ENCODE measurements at places on chromosomes 4 and X.

- DNase-seq = no peak
Measured at GRCh38 chr4:40980318-40980883, 230.6 kb downstream of the NSUN7 start.

- DNase-seq = no peak
Measured at GRCh38 chrX:129831091-129831885, 12.4 kb downstream of the ZDHHC9 start.

GRCh38 chrX:23383411-23383810 lies 48.8 kb downstream of the PTCHD1 start:
- no peak for DNase-seq

DNA sequence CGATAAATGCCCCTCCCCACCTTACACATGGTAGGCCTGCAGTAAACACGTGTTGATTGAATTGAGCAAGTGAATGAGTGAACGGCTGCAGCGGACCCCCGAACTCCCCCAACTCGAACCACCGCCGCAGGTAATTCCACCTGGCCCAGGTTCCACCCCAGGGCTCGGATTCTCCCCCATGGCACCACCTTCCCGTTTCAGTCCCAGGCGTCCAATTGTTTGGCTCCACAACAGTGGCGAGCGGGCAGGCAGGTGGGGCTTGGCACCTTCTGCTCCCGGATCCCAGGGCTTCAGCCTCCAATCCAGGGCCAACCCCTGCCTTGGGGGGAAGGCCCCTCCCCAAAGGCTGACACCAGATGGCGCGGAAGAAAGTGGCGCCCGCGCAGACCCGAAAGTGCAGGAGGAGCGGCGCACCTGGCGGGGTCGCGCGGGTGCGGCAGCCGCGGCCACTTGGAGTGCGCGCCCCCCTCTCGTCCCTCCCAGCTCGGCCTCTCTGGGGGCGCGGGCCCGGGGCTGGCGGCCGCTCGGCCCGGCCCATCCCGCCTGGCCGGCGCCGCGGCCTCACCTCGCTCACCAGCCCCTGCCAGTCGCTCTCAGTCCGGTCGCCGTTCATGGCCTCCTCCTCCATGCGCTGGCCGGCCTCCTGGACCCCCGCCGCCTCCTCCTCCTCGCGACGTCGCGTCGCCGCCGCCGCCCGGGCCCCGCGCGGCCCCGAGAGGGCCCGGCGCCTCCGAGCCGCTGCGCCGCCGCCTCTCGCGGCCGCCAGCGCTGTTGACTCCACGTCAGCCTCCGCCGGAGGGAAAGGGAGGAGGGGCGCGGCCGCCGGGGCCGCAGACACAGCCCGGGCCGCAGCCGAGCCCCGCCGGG lies at the start of gene CCDC149:
TSS of gene CCDC149 (minus strand) at position 791 of the 867 bp plus-strand sequence. CDS start at position 613, 178 bp downstream.
- peak; percentile 67 for DNase-seq

- DNase-seq = no peak
Measured at GRCh38 chr4:4627111-4627510, 85.3 kb upstream of the STX18 start.

GRCh38 chrX:30615229-30615628 lies 37.7 kb upstream of the TASL start:
- no peak for DNase-seq

DNA sequence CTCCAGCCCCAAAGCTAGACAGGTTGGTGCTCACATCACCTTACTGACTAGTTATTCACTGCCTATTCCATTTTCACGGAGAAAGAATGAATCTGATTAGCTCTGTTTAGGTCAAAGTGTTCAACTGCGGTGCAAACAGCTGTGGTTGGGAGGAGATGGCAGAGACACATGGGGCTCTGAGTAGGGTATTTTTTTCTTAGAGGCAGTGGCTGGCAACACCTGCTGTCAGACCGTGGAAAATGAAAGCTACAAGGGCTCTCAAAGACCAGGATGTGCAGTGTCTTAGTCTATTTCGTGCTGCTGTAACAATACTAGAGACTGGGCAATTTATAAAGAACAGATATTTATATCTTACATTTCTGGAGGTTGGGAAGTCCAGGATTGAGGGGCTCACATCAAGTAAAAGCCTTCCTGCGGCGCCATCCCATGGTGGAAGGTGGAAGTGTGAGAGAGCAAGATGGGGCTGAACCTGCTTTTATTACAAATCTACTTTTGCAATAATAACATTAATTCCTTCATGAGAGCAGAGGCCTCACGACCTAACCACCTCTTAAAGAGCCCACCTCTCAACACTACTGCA lies 10.6 kb downstream of the NYX start:
- no peak for DNase-seq

DNA sequence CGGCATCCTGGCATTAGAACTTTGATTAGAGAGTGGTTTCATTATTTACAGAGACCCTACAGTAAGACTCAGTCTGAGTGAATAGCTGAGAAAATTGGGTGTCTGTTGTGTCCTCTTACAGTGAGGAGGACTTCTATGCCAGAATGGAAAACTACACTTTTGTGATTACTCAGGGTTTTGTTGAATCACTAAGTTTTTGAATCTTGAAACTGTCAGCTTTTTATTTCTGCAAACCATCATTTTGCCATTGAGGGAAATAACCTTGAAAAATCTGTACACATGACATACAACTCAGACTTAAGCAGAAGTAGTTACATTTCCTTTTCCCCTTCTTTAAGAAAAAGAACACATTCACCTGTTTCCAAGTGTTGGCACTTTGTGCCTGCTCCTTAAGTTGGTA lies 117.6 kb upstream of the RASGEF1B start:
- DNase-seq = no peak

DNA sequence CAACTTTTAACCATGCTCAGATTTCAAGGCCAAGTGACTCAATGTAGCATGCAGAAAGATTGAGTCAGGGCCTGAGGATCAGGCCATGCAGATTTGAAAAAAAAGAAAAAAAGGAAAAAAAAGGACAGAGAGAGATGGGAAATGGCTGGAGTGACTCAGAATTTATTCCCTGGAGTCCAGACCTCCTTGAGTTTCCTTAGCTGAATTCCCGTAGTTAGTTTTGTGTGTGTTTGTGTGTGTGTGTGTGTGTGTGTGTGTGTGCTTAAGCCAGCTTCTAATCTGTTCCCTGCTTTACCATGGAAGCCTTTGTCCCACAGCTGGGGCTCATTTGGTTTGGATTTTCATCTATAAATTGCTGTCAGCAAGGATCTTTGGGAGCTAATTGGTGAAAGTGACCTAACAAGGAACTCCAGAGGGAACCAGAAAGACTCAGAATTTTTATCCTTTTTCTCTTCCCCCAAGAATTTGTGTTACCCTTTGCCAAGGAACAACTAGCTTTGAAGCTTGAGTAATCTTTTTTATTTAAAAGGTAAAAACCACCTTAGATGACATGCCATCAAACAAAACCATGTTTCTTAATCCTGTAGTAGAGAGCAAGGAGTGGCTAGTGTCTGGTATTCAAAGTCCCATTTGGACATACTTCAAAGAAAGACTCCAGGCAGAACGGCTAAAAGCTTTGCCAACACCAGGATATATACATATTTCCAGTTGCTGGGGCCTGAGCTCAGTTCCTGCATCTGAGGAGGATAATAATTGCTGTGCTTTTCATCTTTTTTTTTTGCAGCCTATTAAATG lies 109.0 kb upstream of the DDIT4L start:
- peak; percentile 67 for DNase-seq

GRCh38 chr4:151656058-151656457 lies 104.7 kb downstream of the GATB start:
- no peak for DNase-seq

DNA sequence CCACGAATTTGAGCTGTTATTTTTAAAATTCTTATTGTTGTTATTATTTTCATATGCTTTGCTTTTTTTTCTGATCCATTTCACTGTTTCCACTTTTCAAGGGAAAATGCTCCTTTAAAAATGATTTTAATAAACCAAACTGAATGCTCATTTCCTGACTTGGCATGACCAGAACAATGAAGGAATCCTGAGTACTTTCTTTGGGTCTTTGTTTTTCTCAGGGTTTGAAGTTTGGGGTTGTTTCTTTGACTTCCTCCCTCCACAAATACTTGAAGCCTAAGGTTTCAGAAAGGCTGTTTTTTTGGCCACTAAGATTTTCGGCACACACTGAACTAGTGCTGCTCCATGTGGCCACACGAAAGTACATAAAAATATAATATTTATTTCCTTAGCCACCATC lies 171.0 kb downstream of the NR3C2 start:
- DNase-seq = no peak

GRCh38 chr4:41214825-41215146 lies 444 bp upstream of the APBB2 start:
- DNase-seq = no peak

GRCh38 chr4:144374065-144374464 lies 233.5 kb upstream of the GYPA start:
- DNase-seq = no peak

DNA sequence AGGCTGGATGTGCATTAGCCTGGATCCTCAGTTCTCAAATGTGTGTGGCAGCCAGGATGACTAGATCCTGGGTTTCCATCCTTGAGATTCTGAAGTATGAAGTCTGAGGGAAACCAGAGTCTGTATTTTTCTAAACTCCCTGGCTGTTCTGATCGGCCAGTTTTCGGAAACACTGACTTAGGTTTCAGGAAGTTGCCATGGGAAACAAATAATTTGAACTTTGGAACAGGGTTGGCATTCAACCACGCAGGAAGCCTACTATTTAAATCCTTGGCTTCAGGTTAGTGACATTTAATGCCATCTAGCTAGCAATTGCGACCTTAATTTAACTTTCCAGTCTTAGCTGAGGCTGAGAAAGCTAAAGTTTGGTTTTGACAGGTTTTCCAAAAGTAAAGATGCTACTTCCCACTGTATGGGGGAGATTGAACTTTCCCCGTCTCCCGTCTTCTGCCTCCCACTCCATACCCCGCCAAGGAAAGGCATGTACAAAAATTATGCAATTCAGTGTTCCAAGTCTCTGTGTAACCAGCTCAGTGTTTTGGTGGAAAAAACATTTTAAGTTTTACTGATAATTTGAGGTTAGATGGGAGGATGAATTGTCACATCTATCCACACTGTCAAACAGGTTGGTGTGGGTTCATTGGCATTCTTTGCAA lies 67.6 kb downstream of the PDGFRA start:
- DNase-seq = no peak

- DNase-seq = no peak
Measured at GRCh38 chrX:47285836-47286320, 53.1 kb downstream of the USP11 start.

DNA sequence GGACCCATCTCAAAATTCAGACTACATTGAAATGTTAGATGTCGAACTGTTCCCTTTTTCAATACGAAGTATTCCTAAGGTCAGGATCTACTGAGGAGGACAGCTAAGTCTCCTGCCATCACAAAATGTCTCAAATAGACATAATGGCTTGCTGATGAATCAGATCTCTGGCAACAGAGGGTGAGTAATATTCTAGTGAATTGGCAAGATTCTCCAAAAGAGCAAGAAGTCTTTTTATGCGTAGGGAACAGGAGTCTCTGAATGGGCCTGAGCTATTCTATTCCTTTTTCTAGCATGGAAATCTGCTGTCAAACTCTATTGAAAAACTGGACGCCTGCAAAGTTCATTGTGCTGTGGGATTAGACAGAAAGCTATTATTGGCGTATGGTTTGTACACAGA lies 145.4 kb downstream of the FNIP2 start:
- DNase-seq = no peak

GRCh38 chrX:71923516-71923915 lies 12.9 kb downstream of the NHSL2 start:
- DNase-seq = no peak

- no peak for DNase-seq
Measured at GRCh38 chr4:23219779-23220408, 527.2 kb downstream of the GBA3 start.

DNA sequence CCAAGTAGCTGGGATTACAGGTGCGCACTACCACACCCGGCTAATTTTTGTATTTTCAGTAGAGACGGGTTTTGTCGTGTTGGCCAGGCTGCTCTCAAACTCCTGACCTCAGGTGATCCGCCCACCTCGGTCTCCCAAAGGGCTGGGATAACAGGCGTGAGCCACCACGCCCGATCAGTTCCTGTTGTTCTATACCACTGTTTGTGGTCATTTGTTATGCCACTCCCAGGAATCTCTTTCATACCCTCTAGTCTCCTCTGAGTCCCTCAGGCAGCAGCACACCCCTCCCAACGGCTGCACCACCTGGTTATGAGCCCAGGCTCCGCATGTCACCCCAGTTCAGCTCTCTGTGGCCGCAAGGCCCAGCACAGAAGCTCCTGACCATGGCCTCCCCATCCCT lies 17.5 kb upstream of the CD99 start:
- no peak for DNase-seq

DNA sequence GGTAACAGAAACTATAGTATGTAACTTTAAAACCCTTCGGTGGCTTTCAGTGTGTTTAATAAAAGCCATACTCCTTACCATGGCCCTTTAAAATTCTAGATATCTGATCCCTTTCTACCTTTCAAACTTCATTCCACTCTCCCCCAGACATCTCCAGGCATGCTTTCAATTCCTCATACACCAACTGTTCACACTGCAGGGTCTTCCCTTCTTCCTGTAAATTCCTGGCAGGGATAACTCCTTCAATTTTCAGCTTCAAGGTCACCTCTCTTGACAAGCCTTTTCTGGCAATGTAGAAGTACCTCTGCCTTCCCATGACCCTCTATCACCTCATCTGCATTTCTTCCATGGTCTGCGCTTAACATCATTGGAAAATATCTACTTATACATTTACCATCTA lies 60.8 kb downstream of the WDFY3 start:
- DNase-seq = no peak

- peak; percentile 88 for DNase-seq
Measured at GRCh38 chr4:183618681-183619080, 40.3 kb downstream of the RWDD4 start.

DNA sequence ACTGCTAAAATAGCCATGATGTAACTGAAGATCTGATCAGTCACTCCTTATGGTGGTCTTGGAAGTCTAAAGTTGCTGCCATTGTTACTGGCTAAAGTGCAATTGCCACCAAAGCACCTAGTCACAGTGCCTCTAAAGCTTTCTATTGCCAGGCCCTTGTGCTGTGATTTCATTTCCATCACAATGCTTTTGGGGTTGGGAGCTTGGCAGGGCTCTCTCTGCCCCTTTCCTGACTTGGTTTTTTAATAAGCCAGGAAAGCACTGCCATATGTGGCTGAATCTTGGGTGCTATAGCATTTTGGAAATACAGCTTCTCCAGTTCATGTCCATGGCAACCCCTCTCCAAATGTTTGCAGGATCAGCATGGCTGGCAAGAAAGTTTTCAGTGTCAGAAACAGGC lies 1712.4 kb upstream of the TENM3 start:
- DNase-seq = no peak

DNA sequence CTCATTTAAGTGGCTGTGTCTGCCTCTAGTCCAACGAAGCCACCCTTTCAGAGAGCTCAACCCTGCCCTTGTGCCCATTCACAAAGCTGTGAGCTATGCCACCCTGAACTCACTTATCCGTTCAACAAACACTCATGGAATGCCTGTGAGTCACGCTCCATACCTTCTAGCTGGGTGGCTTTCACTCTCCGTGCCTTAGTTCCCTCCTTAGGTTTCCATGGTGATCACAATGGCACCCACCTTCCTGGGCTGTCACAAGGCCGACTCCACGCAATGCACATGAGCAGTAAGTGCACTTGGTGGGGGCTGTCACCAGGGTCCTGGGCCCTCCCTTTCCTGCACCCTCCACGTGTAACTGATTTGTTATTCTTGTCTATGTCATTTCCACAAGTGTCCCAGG lies 37.2 kb upstream of the PPP2R2C start:
- no peak for DNase-seq
